ENCODE measurements at places on chromosomes 12 and 14. TPM values are rescaled to one million over a fixed set of nuclear protein-coding genes. Genes with fewer than 3 reads are reported as not detected.

Gene GNS
- total RNA-seq, result 62.5 TPM

GRCh38 chr12:52183544-52183910, 8.3 kb downstream of the KRT80 start:
- no peak for DNase-seq

DNA sequence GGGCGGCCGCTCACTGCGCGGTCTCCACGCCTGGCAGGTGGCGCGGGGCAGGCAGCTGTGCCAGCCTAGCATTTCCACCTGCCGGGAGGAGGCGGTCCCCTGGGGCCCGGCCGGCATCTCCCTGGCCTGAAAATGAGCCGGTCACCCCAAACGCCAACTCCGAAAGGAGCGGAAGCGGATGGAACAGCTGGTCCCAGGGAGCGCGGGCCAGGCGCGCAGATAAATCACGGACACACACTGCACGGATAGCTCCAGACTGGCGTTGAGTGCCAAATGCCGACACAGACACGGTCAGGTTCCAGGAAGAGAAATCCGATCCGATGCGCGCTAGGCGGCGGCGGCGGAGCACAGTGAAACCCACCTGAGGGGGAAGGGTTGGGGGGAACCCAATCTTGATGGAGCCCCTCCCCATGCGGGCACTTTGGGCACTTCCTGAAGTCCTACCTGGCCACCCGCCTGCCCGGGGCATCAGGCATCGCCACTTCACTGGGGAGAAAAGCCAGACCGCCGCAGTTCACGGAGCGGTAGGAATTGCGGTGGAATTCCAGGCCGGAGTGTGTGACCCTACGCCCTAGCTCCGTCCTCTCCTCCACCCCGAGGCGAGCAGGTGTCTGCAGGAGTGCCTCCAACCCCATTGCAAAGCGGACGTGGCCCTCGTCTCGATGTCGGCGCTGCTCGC, 624 bp upstream of the PLEKHD1 start:
- DNase-seq, result no peak

- DNase-seq, result no peak
Measured at GRCh38 chr14:50740856-50741255, 72.8 kb upstream of the SAV1 start.

DNA sequence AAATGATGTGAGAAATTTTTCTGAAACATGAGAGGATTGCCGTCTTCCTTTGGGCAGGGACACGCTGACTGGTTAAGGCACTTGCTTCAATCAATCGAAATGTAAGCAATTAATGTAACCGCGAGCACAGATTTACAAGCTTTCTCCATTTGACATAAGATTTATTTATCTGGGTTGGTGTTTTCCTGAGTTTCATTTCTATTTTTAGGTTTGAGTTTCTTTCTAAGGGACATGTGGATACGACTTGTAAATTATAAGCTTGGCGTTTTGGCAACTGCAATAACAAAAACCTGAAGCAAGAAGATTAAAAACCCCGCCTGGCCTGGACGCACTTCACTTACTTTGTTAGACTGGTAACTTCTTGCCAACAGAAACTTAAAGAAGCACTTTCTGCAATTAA, 20.3 kb upstream of the SINHCAF start:
- DNase-seq, result no peak
